ENCODE measurements at places on chromosomes 12 and 14.
A peak's percentile ranks its signal among the peaks of the same experiment; 100 is the strongest.

DNA sequence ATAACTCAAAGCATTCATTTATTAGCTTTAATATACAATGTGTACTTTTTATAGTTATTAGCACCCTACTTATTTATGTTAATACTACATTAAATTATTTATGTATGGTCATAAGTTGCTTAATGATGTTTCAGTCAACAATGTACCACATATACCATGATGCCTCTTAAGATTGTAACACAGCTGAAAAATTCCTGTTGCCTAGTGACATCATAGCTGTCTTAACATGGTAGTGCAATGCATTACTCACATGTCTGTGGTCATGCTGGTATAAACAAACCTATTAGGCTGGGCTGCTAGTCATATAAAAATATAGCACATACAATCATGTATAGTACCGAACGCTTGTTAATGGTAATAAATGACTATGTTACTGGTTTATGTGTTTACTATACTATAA lies 120.4 kb downstream of the ANO6 start:
- peak; percentile 33 for DNase-seq

GRCh38 chr14:73729556-73730265 lies 15.5 kb upstream of the PNMA1 start:
- no peak for DNase-seq

DNA sequence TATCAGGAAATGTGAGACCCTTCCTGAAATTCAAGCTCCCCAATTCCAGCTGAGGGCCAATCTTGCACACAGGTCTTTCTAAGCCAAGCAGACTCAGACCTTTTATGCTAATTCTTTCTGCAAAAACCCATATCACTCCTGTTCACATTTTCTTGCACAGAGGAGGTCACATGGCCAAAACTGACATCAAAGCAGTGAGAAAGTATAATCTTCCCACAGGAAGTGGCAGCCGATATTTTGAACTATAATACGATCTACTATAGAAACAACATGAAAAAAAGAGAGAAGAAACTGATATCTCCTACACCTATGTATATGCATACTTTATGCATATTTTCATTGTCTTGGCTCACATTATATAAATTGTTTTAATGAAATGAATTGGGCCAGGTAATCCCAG lies 132.9 kb upstream of the SSTR1 start:
- DNase-seq = no peak

GRCh38 chr12:51023625-51024382 lies 2.4 kb downstream of the SLC11A2 start:
- DNase-seq = no peak

DNA sequence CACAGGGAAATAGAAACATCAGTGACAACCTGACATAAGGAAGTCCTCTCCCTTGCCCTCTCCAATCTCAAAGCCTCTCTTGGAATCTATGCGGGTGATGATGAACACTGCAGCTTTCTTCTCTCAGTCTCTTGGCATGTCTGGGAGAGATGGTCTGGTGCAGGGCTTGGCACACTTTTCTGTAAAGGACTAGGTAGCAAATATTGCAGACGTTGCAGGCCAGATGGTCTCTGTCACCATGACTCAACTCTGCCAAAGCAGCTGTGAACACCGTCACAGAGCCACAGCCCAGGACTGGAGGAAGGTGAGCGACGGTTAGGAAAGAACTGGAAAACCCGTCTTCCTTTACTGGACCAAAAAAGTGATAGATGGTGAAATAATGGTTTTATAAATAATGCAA lies 591.0 kb upstream of the TMEM132C start:
- DNase-seq = no peak

- peak; percentile 69 for DNase-seq
Measured at GRCh38 chr12:6532051-6532926, 2.0 kb upstream of the GAPDH start.

GRCh38 chr12:7171854-7172253 lies 17.6 kb upstream of the PEX5 start:
- no peak for DNase-seq

Measured in inflammatory macrophage (primary cell).